Hair follicular keratinocyte (primary cell): ENCODE measurements at places on chromosomes 1 and 21. TPM values are rescaled to one million over a fixed set of nuclear protein-coding genes. Genes with fewer than 3 reads are reported as not detected.

The FAM177B gene
- not detected in 2 replicates for total RNA-seq

The RUNX3 gene
- 0.15 TPM in 1 of 2 replicates, not detected in the other for total RNA-seq

The ITGB2 gene
- 1.6 and 3.5 TPM in 2 replicates for total RNA-seq

The DRAXIN gene
- total RNA-seq: not detected in 2 replicates

The MX2 gene
- total RNA-seq: 0.55 TPM in 1 of 2 replicates, not detected in the other

The S100A1 gene
- not detected in 2 replicates for total RNA-seq

The KIFAP3 gene
- 19.2 and 23.1 TPM in 2 replicates for total RNA-seq

The CCDC17 gene
- 0.23 and 0.78 TPM in 2 replicates for total RNA-seq

The LCE1F gene
- not detected in 2 replicates for total RNA-seq

The NPHS2 gene
- not detected in 2 replicates for total RNA-seq

The APOBEC4 gene
- not detected in 2 replicates for total RNA-seq

The MIXL1 gene
- not detected in 2 replicates for total RNA-seq

The CD84 gene
- total RNA-seq: not detected in 2 replicates

The SLC25A33 gene
- total RNA-seq: 7.3 and 12.9 TPM in 2 replicates

The KCNJ15 gene
- 36.6 and 38.1 TPM in 2 replicates for total RNA-seq

The RGS8 gene
- total RNA-seq: not detected in 2 replicates

The HJV gene
- not detected in 2 replicates for total RNA-seq

The TENT5C gene
- total RNA-seq: 0.15 and 0.16 TPM in 2 replicates

The C21orf58 gene
- total RNA-seq: 3.8 and 6.5 TPM in 2 replicates
